ENCODE measurements at places on chromosomes 11 and 22. TPM values are rescaled to one million over a fixed set of nuclear protein-coding genes. Genes with fewer than 3 reads are reported as not detected.

Gene INS
- total RNA-seq = not detected

DNA sequence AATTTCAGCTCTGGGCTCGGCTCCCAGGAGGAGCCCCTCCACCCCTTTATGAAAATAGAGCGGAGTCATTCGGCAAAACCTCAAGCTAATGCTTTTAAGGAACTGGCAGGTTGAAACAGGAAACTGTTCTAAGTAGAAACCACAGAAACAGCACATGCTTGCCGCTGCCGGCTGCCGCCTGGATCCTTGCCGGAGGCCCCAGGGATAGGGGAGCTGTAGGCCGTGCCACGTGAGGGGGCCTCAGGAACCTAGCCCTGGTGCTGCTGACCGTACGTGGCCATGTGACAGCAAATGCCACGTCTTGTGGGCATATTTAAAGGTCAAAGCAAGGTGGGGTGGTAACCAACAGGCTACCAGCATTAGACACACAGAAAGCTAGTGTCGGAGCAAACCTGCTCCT lies 77.9 kb upstream of the TIMP3 start:
- DNase-seq = peak; percentile 89

DNA sequence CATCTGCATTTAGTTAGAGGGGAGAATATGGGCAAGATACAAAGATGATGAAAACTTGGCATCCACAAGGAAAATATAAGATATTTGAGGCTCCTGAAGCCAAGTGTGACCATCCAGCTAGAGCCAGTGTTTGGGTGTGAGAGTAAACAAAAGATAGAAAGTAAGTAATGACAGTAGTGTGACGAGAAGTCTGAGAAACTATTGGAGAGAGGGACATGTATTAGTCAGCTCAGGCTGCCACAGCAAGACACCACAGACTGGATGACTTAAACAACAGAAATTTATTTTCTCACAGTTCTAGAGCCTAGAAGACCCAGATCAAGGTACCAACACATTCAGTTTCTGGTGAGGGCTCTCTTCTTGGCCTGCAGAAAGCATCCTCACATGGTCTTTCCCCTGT lies 6.4 kb upstream of the CCKBR start:
- no peak for DNase-seq

Gene CCDC81
- 0.52 TPM for total RNA-seq

DNA sequence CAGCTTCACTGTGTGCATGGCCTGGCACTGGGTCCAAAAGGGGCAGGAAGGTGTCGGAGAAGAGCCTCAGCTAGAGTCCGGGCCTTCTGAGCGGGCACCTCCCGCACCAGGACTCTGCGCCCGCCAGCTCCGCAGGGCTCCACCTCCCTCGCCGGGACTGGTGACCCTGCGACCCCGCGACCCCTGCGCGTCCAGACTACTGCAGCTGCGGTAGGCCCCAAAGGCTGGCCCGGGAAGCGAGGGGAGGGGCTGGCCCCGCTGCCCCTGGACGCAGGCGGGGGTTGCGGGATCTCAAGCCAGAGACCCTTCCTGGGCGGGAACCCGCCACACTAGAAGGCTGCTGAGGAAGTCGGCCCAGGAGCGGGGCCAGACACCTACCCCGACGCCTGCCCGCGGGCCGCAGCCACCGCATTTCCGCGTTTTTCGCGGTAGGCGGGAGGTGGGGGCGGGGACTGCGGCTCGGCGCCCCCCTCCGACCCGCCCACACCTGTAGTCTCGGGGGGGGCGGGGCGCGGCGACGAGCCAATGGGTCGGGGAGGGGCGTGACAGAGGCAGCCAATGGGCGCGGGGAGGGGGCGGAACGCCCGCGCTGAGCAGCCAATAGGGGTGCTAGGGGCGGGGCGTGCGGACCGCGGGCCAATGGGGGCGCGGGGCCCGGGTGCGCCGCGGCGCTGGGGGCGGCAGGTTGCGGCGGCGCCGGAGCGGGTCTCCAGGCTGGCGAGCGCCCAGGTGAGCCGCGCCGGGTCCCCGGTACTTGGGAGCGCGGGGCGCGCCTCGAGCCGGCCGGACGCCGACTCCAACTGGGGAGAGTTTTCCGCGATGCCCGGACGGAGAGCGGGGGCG lies at the start of the genes LMNTD2 and RASSF7:
TSS of gene LMNTD2 (minus strand) at position 434 of the 843 bp plus-strand sequence. CDS start at position 412, 22 bp downstream.
TSS of gene RASSF7 (plus strand) at position 666 of the 843 bp plus-strand sequence. CDS start 799 bp downstream, outside the sequence.
- peak; percentile 93 for DNase-seq

Gene OR4A16
- total RNA-seq = not detected

Gene NNMT
- total RNA-seq = 93.4 TPM

Gene ANO9
- total RNA-seq = 16.9 TPM

Gene SUSD2
- 216 TPM for total RNA-seq

Gene SLC25A18
- 0.69 TPM for total RNA-seq

DNA sequence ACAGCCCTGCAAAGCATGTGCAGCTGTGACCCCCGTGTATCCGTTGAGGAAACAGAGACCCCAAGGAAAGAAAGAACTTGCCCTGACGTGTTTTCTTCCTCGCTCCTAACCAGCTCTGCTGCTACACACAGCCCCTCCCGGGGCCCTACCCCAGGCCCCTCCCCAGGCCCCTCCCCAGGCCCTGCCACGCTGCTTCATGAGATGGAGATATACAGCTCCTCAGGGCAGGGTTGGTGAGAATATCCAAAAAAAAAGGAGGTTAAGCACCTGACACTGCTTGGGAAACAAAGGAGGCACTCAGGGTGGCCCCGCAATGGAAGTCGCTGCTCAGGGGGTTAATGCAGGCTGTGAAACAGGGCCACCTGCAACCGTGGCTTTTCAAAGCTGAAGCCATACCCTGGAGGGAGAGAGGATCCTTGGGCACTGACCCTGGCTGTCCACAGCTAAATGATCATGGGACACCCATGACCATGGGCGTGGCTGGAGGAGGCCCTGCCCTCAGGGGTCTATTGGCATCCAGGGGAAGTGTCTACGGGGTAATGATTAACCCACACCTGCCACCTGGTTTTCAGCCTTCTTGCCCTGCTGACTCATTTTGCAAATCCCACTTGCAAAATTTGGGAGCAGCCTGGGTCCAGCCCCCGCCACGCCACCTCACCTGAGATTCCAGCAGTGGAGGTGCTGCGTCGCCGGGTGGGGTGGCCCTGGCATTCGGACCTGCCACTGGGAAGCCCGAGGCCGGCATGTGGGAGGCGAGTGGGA lies 112.1 kb upstream of the ANO1 start:
- no peak for DNase-seq

GRCh38 chr22:39352306-39352891 lies 2.6 kb downstream of the SYNGR1 start:
- DNase-seq = no peak

DNA sequence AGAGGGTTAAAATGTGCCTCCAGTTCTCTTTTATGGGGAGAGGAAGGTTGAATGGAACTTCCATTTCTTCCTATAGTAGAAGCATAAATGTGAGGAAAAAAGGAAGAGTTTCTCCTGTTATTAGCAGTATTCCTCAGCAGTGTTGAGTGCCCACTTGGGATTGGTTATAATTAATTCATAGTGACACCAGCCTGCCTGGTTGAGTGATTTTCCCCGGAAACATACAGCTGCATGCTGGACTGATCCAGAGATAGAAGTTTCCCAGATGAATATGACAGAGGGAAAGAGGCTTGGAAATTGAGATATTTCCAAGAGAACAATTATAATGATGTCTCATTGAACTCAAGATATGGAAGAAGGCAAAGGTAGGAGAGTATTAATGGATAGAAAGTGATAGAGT lies 28.3 kb downstream of the RAB39A start:
- no peak for DNase-seq

GRCh38 chr11:93034031-93034722 lies 64.7 kb downstream of the MTNR1B start:
- DNase-seq = no peak

GRCh38 chr11:103586756-103587155 lies 449.7 kb upstream of the DDI1 start:
- no peak for DNase-seq

GRCh38 chr11:15817001-15817400 lies 539.3 kb downstream of the SOX6 start:
- no peak for DNase-seq

DNA sequence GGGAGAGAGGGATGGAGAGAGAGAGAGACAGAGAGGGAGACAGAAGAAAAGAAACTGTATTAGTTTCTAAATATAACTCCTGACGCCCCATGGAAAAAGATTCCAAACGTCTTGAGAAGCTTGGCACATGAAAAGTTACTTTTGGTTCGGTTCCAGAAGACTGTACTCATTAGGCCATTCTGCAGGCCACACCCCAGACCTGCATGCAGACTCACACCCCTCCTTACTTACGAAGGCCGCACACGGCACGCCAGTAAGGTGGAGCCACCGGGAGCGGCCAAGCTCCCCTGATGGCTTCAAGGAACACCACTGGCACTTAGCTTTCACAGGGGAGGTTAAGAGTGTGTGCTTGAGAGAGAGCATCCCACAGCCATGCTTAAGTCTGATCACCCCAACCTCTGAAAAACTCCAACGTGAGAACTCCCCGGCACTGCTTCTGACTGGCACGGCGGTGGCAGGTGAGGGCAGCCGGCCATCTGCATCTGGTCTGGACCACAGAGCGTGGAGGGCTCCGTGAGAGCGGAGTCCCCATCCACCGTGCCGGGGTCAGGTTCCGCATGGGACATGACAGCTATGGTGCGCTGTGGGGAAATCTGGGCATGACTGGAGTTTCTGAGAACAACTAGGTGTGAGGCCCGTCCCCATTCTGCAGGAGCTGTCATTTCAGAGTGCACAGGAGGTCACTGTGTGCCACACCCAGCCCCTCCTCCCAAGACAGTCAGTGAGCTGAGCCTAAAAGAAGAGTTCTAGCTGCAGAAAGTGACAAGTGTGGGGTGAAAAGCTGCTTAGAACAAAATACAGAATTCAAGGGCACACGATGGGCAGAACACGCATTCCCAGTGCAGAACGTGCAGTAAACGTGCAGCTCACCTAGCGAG lies 62.4 kb downstream of the MYH9 start:
- DNase-seq = no peak

DNA sequence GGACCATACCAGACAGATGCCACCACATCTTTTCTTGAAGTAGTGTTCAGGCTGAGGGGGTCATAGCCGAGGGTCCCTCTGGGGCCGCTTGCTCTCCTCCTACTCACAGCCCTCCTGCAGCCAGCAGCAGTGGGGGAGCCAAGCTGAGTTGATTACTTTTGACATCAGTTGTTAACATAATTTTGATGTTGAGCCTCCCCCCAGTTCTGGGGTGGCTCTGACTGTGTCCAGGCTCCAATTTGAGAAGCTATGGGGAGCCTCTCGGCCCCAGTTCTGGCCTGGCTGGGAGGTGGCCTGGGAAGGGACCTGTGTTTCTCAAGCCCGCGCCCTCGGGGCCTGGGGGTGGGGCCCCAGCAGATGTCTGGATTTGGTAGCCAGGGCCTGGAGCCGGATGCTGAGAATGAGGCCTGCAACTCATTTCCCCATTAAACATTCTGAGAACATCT lies 47.9 kb downstream of the KCNQ1OT1 start:
- DNase-seq = peak; percentile 38

Gene NRIP3
- total RNA-seq = 0.22 TPM

Gene KLHL35
- total RNA-seq = 7.3 TPM

GRCh38 chr11:123493349-123494063 lies 63.4 kb downstream of the GRAMD1B start:
- no peak for DNase-seq

- DNase-seq = no peak
Observed at GRCh38 chr11:18408558-18409291, 3.4 kb upstream of the LDHC start.

DNA sequence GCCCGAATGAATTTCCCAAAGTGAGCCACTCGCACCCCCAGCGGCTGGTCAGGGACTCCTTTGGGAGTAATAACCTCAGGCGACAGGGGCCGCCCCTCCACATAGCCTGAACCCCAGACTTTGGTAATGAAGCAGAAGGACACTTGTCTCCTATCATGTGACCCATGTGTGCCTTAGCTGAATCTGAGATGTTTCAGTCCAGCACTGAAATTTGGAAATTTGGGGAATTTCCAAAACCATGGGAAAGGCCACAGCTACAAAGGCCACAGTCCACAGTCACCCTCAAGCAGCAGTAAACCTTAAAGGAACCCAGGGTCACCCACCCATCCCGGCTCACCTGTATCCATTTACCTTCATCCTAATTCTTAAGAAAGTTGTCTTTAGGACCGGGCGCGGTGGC lies 51.4 kb upstream of the FADD start:
- DNase-seq = no peak

GRCh38 chr11:108945341-108945740 lies 280.5 kb downstream of the DDX10 start:
- DNase-seq = no peak

GRCh38 chr22:36936362-36937116 lies 23.1 kb downstream of the CSF2RB start:
- DNase-seq = peak; percentile 65

Gene CENPM
- total RNA-seq = not detected

- no peak for DNase-seq
Observed at GRCh38 chr11:111736621-111737443, 29.4 kb downstream of the PPP2R1B start.

- DNase-seq = no peak
Observed at GRCh38 chr11:68411501-68411991, 49.0 kb upstream of the PPP6R3 start.

DNA sequence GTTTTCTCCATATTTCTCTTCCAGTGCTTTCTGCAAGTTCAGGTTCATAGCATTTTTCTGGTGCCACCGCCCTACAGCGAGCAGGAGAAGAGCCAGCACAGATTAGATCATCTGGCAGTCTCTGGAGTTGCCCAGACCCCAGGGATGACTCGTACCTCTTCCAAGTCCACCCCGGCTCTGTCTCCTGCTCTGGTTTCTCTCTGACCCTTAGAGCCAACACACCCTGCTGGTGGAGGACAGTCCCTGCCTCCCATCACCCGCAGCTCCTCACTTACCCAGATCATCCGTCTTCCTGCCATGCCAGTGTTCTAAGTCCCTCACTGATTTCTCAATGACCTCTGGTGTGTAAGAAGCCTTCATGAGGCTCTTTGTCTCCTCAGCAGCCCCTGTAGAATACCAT lies 28.0 kb downstream of the TST start:
- DNase-seq = no peak

- DNase-seq = no peak
Observed at GRCh38 chr22:32324505-32325415, 32.9 kb upstream of the RFPL3 start.

DNA sequence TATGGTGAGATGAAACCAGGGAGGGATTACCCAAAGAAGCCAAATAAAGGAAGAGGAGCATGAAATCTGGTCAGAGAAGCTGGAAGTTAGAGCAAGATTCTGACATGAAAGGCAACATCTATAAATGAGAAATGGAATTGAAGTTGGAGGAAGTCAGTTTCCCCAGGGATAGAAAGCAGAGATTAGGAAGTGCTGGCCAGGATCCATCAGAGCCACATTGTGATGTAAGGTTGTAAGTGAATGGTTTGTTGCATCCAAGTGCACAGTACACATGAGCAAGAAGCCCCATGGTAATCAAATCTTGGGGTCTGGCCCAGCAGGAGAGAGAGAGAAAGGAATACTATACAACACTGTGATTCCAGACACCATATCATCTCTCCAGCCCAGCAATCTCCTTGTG lies 6.6 kb upstream of the NLRP10 start:
- DNase-seq = no peak

GRCh38 chr11:116603728-116604323 lies 169.0 kb downstream of the BUD13 start:
- DNase-seq = peak; percentile 10

DNA sequence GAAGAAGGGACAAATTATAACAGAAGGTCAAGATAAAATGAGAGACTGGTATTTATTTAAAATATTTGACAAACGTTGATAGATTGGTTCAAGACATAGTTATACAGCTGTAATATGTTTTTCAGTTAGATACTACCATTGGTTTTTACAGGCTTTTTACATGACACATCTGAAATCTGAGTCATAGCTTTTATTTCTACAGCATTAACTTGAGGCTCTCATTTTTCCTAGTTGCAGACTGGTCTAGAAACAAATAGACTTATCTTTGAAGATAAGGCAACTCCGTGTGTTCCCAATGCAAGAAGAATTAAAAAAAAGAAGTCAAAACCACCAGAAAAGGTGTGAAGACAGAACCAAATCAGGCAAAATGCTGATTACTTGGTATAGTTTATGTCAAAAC lies 31.3 kb downstream of the CEP57 start:
- DNase-seq = no peak

Gene CYP2R1
- 15.4 TPM for total RNA-seq
